GM04504 (cell line): ENCODE measurements at places on chromosomes 5 and 9.

GRCh38 chr5:44665101-44665701 is 143.5 kb upstream of the MRPS30 start:
- DNase-seq: no peak

DNA sequence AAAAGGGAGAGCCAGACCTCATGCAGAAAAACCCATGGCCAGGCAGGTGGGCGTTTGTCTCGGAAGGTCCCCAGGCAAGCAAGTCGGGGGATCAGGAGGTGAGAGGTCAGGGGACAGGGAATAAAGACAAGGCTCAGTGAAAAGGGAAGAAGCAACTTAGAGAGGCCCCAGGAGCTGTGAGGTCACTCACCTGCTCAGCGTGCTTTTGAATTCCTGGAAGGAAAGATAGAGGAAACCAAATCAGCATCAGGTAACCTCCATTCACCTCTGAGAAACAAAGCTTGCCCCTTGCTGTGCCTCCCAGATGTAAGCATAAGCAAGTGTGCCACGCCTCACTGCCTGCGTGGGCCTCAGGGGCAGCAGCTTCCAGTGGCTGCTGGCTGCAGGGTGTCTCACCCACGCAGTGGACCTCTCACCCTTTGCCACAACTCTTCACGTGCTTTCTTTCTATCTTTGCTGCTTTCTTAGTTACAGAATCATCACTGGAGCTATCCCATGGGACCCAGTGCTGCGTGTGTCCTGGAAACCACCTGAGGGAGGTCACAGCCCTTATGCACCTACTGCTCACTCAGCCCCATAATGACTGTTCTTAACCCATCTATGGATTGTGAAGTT is 6.0 kb downstream of the TRIM7 start:
- DNase-seq: no peak

DNA sequence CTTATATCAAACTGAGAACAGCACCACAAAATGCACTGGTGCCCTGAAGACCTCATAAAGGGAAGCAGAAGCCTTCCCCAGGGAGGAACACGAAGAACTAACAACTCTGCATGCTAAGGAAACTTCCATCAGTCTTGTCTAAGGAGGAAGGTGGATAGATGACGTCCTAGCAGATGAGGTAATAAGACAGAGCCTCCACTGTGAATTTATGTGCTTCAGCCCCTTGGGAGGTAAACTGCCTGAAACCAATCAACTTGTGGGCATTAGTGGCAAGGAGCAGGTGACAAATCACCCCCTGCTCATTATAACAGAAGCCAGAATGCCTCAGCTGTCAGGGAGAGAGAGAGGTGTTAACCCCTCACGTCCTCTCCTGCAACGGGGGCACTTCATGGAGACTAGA is 48.9 kb upstream of the SPIN1 start:
- no peak for DNase-seq

DNA sequence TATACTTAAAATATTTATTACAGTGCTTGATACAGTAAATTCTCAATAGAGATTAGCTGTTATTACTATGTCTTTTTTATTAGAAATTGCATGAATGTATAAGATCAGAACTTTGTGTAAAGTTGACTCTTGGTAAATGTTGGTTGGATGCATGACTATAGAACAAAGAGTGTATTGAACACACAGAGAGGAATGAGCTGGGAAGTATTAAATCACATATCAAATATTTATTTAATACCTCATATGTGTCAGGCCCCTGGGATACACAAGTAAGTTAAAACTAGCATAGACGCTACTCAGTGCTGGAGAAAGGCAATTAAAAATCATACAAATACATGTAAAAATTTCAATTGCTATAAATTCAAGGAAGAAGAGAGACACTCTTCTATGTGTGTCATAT is 550.7 kb upstream of the TLE4 start:
- no peak for DNase-seq

DNA sequence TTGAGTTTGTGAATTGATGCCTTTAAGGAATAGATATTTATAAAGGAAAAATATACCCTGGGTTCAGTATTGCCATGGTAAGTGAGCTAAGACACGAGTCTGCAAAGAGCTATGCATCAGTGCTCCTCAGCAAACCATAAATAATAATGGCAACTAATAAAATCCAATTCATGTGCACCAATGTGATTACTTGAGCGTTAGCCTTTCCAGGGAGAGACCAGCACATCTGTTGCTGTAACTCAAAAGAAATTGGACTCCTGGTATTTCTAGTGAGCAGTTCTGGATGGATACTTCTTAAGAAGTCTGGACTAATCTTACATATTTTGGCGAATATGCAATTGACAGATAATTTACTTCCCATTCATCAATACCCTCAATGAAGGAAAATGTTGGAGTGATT is 373.3 kb downstream of the ARHGEF28 start:
- no peak for DNase-seq

DNA sequence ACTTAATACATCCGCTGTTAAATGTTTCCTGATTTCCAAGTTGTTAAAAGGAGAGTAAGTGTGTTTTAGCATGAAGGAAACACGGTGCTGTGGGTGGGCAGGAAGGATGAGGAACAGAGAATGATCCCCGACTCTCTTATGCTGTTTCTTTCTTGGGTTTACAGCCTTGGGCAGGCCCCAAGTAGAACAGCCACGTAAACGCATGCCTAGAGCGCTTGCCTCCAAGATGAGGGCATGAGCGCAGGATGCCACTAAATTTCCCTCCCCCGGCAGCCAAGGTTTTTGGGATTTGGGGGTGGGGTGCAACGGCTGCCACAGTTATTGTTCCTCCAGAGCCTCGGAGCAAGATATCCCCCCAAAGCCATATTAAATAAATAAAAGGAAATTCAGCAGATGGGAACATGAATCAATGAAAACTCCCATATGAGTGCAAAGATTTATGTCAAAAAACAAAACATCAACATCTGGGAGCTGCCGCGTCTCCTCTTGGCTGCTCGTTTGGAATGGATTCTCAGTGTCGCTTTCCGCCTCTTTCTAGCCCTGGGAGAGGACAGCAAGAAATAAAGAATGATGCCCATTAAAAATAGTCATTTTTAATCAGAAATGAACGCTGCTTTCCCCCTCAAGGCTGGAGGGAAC is 10.0 kb upstream of the DELE1 start:
- DNase-seq: no peak

DNA sequence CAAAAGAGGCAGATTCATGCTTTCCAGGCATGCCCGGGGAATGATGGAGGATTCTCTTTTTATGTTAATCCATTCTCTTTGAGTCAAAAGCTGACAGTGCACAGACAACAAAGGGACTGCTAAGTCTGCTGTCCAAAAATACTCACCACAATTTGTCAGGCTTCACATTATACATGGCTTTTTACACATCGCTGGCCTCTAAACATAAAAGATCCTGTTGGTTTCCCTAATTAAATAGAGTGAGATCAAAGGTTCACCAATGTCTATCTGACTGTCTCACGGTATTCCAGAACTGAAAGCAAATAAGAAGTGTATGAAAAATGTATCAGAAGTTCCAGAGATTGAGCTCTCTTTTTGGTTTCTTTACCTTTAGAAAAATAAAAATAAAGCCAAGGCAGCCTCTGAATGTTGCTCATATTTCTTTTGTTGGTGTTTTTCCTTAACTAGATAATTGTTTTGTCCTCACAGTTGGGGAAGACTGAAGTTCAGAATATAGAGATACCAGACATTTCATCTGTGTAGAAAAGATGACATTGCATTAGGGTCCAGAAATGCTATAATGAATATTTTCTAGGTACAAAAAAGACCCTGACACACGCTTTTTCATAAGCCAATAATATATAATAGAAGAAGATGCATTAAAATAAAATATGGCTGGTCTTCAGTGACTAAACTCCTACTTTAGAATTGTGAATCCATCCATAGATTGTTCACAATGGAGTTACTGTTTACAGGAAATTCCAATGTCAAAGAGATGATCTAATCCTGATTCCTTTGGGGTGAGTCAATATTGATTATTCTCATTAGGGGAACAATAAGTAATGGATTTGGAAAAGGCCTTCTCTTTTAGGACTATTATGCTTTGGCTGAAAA is 688.2 kb upstream of the CDH6 start:
- DNase-seq: no peak

DNA sequence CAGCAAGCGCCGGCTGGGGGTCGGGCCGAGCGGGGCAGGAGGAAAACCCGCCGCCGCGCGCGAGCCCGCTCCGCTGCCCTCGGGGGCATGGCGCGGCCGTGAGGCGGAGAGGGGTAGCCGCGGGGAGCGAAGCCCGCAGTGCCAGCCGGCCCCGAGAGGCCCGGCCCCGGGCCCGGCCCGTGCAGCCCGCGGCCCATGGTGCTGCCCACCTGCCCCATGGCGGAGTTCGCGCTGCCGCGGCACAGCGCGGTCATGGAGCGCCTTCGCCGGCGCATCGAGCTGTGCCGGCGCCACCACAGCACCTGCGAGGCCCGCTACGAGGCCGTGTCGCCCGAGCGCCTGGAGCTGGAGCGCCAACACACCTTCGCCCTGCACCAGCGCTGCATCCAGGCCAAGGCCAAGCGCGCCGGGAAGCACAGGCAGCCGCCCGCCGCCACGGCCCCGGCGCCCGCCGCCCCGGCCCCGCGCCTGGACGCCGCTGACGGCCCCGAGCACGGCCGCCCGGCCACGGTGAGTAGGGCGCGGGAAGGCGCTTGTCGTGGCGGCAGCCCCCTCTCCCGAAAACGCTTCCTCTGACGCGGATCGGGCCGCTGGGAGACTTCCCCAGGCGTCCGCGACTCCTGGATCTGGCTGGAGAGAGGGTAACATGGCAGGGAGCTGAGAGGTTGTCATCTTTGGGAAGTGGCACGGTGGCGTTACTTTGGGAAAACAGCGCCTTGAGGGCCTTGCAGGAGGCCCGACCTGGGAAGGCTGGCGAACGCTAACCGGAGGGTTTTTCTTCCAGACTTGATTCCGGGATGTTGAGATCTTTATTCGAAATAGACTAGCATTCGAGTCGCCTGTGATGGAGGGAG is 523 bp downstream of the MAML1 start:
- DNase-seq: peak; percentile 14

DNA sequence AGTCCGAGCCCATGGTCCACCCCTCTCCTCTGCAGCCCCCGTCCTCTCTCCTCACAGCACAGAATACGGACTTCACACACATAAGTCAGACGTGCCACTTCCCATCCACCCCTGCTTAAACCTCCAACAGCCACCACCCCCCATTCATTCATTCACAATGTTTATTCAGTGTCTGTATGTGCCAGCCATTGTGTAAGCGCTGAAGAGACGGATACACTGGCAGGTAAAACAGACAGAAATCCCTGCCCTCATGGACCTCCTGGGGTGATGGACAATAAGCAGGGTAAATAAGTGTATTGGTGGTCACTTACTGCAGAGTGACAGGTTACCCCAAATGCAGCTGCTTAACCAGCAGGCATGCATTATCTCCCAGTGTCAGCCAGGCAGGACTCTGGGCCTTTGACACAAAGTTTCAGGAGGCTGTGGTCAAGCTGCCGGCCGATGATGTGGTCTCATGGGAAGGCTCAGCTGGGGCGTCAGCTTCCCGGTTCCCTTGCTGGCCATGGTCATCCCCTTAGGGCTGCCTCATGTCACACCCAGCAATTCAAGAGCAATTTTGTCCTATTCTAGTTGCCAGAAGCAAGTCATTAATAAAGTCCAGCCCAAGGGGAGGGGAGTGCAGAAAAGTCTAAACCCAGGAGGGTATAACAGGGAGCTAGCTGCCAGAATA is 1.8 kb upstream of the PAXX start:
- DNase-seq: no peak

DNA sequence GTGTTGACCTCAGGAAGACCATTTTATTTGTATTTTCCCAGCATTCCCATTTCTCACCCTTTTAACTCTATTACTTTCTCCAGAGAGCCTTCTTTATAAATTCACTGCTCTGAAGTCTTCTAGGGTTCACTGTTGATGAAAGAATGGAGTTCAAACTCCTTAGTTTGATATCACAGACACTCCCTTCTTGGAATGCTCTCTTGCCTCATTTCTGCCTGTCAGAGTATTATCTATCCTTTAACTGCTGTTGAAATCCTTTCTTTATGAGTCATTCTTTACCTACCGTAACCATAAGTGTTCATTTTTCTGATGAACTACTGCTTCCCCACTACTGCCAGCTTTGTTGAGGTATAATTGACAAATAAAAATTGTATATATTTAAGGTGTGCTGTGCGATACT is 4.3 kb downstream of the RIC1 start:
- DNase-seq: no peak

DNA sequence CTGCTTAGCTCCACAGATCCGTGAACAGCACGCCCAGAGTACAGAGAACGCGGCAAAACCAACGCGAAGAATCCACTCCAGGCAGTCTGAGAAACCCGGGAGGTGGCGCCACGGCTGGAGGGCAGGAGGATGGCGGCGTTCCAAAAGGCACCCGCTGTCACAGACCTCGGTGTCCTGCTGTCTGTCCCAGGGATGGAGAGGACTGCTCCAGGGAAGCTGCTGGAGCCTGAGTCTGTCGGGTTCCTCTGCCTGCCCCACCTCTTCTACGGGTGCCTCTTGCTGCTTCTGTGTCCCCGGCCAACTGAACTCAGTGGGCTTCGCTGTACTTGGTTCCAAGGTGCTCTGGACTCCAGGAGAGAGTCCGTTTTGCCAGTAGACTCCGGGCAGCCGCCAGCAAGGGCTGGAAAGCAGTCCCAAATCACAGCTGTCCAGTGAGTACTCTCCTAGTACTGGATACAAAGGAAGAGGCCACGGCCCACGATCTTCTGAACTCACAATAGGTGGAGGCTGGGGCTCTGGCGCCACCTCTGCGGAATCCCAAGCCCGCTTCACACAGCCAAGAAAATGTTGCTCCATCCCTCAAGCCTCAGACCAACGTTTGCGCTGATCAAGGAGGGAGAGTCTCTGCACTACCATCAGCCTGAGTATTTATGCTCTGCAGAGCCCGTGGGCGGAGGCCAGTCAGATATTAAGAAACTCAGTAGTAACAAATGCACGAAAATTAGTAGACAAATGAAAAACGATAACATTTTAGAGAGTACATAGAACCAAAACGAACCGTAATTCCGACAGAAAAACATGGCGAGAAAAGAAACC is 440 bp downstream of the ANXA2R start:
- peak; percentile 50 for DNase-seq

DNA sequence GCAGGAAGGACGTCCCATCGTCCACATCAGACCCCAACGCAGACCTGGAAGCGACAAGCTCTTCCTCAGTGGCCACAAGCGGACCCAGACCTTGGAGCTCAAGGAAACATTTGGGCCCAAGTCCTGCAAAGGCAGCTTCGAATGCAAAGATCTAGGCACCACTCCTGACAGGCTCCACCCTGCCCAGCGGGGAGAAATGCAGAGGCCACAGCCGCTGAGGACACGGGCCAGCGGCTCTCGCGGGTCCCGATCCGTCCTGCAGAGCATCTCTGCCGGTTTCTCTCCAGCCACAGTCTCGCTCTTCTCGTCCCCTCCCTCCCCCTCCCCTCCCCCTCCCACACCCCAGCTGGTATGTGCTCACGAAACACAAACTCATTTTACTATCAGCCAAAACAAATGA is 4.9 kb downstream of the SOHLH1 start:
- DNase-seq: no peak
